Stimulated activated CD8-positive, alpha-beta memory T cell treated with anti-CD3 and anti-CD28 coated beads, Interleukin-15, amount 100 ng/mL, for 4 hours (primary cell): ENCODE measurements at places on chromosomes 3 and 15.

GRCh38 chr3:62622553-62623174 is 249.3 kb upstream of the FEZF2 start:
- DNase-seq, result no peak

DNA sequence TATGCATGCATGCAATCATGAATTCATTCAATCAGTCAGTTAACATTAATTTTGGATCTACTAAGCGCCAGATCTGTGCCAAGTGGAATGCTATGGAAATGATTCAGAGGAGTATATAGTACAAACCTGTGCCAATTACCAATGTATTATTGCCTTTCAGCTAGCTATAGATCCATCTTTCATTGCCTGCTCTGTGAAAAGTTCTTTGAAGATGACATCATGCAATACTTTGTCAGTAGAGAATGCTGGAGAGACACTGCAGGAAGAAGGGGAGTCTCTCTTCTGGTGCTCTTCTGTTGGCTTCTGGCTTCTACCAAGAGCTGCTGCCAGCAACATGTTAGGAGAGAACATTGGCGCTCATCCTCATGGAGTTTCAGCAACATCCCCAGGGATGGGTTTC is 81.0 kb upstream of the LMCD1 start:
- DNase-seq, result no peak

- no peak for DNase-seq
Measured at GRCh38 chr3:70988111-70988510, 595.4 kb downstream of the FOXP1 start.

DNA sequence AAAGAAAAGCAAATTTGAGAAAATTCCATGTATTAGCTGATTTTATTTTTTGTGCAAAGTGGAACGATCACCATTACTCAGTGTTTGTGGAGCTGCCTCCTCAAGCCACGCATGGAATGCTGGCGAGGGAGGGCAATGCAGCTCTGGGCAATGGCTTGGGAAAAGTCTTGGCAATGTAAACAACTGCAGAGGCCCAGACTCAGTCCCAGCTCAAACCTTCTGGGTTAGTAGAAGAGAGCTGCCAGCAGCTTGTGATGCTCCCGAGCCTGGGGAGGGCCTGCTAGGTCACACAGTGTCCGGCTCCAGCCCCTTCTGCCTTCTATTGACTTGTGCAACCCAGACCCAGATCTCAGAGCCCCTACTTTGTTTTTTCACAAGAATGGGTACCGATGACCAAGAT is 4.3 kb downstream of the EPHB1 start:
- DNase-seq, result no peak

- DNase-seq, result no peak
Measured at GRCh38 chr3:48756640-48757039, 39.6 kb upstream of the IP6K2 start.
